DMS53 (cell line): ENCODE measurements at places on chromosomes 1 and 21.

DNA sequence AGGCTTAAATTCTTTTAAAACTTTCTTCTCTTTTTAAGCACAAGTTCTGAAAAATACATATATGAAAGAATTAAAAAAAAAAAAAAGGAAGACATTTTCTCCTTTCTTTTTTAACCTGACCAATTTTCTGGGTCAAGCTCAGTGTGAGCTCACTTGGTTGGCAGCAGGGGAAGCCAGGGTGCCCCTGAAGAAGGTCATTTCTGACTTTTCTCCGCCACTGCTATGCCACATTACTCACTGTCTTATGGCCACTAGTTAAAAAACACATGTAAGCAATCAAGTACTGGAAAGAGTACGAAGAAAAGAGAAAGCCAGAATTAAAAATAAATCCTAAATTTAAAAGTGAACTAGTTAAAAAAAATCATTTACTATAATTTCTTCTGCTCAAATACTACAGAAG lies 275.0 kb downstream of the NEGR1 start:
- DNase-seq = no peak

- DNase-seq = peak; percentile 25
Measured at GRCh38 chr1:20359451-20360330, 69.0 kb downstream of the VWA5B1 start.

DNA sequence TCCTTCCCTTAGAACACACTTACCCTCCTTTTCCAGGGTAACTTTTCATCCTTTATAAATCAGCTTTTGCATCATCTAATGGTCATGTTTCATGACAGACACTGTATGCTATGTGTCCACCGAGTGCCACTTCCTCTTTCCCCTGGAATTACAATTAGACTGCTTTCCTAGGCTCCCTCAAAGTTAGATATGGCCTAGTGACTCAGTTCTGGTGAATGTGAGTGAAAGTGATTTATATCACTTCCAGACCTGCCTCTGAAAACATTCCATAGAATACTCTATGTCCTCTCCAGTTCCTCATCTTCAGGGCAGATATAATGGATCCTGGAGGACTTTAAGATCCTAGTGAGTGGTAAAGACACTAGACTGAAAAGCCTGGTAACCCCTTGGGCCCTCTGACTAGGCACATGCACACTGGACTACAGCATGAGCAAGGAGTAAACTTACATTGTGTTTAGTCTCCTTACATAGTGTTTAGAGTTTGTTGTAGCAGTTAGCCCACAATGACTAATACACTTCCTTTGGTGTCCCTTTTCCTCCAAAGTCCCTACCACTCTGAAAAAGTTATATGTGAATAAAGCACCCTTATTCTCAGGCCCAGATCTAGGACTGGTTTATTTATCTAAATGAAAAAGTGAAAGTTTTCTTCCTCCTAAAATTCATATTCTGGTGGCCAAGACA lies 59.3 kb downstream of the GPR88 start:
- no peak for DNase-seq

- no peak for DNase-seq
Measured at GRCh38 chr1:43451701-43452532, 1.8 kb downstream of the HYI start.

DNA sequence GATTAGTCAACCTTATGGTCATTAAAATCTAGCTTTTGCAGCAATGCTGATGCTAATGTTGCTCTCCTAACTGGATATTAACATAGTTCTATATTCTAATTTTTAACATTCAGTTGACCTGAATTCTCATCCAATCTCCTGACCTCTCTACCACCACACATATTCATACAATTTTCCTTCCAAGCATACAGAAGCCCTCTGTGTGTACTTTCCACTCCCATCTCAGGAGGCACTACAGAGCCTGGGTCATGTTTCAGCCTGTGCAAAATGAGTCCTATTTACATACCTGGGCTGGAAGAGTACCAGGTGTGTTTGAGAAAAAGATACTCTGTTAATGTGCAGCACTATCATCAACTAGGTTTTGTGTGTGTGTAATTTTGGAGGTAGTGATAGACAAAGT lies 486.3 kb downstream of the NEGR1 start:
- peak; percentile 89 for DNase-seq

GRCh38 chr1:13775916-13776315 lies 75.9 kb downstream of the PRDM2 start:
- DNase-seq = no peak

- no peak for DNase-seq
Measured at GRCh38 chr1:118918940-118919259, 69.2 kb downstream of the TBX15 start.

- DNase-seq = peak; percentile 27
Measured at GRCh38 chr1:36622741-36623648, 140.3 kb upstream of the CSF3R start.

DNA sequence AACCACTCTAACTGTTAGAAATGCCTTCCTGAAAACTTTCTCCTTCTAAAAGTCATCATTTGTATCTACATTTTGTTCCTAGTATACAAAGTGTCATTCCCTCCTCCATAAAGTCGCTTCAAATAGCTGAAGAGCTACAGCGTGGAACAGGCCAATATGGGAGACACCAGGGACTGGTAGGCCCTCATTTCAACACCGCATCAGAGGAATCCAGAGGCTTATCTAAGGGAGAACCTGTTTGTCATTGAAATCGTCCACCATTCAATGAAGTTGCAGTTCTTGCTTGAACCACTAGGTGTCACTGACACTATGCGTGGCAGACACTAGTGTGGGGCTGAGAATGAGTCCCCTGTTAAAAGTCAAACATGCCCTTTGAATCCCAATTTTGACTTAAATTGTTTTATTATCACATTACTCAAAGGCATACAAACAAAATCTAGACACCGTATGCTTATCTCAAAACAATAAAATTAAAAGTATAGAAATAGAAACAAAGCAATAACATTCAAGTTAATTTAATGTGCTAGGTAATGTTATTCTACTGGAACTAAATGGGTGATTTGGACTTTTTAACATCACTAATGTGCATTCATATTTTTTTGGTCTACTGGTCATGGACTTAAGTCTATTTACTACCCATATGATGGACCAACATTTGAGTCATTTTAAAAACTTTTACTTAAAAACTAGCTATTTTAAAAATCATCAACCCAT lies 182.3 kb downstream of the FCRL5 start:
- peak; percentile 79 for DNase-seq

- DNase-seq = no peak
Measured at GRCh38 chr1:212004895-212005608, 30.3 kb downstream of the INTS7 start.

DNA sequence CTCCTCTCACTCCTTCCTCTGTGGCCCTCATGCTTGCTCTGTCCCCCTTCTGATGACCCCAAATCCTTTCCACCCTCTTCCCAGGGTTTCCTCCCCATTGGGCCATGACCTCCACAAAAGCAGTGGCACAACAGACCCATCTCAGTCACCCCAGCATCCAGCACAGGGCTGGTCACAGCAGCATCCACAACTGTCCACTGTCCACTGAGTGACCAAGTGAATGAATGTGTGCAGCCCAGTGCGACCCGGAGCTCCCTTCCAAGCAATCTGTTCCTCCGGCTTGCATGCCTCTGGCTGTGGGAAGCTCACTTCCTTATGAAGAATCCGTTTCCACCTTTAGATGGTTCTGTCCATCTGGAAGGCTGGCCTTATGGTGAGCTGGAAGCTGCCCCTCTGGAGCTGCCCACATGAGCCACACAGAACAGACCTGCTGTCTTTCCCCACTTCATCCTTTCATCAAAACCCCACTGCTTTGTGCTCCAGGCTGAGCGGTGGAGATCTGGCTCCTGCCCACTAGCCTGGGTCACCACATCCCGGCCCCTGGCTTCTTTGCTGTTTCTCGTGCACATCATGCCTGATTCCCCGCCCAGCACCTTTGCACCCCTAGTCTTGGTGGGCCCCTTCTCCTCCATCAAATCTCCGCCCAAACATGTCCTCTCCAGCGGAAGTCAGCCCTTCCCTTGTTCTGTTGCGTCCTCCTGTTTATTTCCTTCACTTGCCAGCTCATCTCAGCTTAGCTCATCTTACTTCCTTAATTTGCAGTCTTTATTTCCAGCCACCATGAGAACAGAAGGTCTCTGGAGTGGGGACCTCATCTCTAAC lies 56.4 kb downstream of the EDN2 start:
- DNase-seq = no peak

GRCh38 chr21:26909972-26910371 lies 56.9 kb downstream of the ADAMTS5 start:
- peak; percentile 6 for DNase-seq

- no peak for DNase-seq
Measured at GRCh38 chr1:48560577-48560976, 88.6 kb upstream of the SPATA6 start.

DNA sequence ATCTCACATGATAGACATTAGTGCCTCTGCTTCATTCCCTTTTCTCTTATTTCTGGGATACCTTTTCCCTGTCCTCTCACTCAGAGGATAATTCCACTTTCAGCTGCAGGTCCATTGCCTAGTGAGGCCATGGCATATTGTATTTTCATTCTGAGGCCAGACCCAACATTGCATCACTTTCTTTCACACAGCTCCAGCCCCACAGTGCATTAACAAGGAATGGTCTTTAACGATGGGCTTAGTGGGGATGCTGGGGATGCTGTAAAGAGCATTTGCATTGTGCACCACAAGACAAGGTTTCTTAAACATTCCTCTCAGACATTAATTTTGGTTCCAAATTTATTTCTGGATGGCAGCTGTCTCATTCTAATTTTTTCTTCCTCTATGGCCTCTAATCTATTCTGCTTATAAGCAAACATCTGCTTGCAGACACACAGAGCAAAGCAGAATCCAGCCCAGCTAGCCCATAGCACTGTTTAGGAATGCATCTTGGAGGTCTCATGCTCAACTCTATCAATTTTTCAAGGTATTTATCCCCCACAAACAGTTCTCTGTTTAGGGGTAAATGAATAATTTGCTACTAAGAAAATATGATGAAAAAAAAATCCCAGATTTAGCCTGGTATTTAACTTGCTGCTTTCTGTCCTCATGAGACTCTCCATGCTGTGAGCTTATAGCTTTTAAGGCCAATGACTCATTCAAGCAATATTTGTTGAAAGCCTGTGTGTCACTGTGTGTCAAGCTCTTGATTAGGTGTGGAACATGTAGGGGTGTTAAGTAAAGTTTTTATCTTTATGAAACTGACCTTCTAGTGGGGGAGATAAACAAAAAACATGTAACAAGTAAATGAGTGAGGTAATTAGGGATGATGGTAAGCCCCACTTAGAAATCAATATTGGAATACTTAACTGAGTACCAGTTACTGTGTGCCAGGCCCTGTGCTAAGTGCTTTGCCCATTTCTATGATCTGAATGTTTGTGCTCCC lies 44.5 kb upstream of the CCDC190 start:
- DNase-seq = peak; percentile 94

DNA sequence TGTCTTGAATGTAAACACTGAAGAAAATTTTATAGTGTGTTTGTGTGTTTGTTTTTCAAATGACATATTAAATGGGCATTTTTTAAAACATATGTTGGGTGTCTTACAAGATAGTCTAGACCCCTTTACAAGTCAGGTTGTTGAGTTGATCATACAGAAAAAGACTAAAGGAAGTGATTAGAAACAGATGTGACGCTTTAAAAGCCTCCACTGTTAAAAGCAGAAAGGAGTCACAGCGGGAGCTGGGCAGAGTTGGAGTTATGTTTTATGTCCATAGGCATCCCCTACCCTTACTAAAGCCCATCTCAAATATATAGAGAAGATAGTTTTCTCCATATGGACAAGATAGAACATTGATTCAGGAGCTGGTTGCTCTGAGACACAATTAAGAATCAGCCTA lies 393.9 kb downstream of the PLPP3 start:
- no peak for DNase-seq

DNA sequence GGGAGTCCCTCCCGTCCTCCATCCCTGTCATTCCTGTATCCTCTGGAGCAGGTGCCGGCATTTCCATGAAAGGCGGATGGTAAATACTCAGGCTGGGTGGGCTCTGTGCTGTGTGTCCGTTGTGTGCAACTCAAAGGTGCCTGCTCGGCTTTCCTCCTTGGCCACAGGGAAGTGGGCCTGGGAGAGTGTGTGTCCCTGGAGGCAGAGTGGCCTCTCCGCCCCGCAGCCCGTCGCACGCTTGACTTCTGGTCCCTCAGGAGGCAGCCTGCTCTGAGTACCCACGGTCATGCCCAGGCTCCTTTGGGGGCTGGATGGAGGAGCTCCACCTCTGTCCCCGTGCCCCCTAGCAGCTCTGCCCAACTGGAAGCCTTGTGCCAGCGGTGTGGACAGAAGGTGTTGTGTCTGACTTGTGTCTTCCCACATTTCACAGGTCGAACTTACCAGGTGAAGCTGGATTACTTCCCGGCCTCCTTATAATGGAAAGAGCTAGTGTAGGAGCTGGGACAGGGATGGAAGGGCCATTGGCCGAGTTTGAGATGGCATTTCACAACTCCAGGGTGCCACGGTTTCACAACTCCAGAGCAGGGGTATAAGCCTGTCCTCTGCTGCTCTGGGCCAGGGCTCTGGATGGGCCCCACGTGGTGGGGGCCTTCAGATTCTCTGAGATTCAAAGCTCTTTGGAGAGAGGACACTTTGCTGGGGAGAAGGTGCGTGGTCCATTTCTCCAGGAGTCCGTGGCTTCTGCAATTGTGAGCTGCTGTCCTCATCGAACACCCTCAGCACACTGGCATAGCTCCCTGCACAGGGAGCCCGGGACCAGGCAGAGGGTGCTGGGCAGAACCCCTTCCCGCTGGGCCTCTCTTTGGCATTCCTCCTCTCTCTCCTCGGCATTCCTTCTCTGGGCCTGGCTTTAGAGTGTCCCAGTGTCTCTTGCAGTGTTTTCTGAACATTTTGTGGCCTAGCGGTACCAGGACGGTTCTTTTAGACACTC lies 152.7 kb upstream of the COL6A1 start:
- no peak for DNase-seq

DNA sequence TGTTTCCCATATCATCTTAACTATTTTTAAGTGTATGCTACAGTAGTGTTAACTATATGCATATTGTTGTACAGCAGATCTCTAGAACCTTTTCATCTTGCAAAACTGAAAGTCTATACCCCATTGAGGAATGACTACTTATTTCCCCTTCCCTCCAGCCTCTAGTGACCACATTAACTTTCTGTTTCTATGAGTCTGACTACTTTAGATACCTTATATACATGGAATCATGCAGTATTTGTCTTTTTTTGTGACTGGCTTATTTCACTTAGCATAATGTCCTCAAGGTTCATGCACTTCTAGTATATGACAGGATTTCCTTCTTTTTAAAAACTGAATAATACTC lies 96.5 kb upstream of the BTG3 start:
- no peak for DNase-seq

DNA sequence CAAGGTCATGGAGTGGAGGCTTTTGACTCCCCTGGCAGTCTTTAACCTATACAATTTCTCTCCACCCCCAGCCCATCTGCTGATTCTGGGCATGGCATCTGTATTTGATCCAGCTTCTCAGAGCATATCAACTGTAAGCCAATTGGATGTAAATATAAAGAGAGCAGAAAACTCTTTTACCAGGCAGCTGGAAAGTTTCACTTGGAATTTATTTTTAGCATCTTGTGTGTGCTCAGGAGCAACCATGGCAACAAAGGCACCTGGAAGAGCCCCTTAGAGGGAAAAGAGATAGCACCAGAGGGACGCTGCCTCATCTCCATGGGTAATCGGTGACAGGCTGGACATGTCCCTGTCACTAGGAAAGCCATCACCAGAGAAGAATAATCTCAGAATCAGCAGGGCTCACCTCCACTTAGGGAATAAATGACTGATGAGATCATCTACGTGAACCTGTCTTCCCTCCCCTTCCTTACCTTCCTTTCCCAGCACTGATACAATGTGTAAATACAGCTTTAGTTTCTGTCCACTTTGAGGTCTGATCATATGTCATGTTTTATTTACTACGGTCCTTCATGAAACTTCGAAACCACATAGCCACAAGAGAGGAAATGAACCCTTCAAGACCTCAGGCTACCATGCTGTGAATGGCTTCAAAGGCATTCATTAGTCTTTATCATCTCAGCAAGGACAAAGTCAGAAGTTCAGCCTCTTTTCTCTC lies 25.3 kb upstream of the SIPA1L2 start:
- DNase-seq = peak; percentile 95

GRCh38 chr1:44817771-44818495 lies 9.6 kb downstream of the BTBD19 start:
- no peak for DNase-seq
